ENCODE measurements at places on chromosomes 11 and 22.

DNA sequence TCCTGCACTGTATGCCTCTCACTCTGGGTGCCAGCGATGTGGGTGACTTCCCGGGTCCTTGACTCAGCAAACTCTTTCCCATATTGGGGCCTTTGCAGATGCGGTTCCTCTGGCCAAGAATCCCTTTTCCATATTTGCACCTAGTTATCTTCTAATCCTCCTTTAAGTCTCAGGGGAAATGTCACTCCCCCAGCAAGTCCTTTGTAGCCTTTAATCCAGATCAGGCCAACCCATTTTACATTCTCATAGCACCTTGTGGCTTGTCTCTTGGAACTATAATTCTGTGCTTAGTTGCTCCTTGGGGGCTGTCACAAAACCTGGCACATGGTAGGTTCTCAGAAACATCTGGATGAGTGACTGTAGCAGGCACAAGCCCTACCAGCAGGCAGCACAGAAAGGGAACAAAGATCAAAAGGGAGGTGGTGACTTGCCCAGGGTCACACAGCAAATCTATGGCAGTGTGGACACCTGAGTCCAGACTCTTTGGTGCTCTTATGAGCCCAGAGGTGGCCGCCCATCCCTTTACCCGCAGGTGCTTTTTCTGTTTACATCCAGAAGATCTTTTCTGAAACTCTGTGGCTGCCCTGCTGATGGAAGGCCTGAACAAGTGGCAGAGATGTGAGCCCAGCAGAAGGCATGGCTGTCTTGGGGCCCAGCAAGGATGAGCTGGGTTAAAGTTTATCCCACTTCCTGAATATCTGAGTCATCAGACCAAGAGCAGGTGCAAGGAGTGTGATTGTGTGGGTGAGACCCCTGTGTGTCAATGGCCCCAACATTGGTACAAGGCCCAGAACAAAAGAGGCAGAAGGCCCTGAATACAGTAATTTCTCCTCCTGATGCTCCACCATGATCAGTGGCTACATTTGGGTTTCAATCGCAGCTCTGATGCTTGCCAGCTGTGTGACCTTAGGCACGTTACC, 78.6 kb upstream of the GRK3 start:
- DNase-seq = no peak

- DNase-seq = no peak
These were observed 16.0 kb upstream of the SMIM35 start for GRCh38 chr11:118102721-118103261.

DNA sequence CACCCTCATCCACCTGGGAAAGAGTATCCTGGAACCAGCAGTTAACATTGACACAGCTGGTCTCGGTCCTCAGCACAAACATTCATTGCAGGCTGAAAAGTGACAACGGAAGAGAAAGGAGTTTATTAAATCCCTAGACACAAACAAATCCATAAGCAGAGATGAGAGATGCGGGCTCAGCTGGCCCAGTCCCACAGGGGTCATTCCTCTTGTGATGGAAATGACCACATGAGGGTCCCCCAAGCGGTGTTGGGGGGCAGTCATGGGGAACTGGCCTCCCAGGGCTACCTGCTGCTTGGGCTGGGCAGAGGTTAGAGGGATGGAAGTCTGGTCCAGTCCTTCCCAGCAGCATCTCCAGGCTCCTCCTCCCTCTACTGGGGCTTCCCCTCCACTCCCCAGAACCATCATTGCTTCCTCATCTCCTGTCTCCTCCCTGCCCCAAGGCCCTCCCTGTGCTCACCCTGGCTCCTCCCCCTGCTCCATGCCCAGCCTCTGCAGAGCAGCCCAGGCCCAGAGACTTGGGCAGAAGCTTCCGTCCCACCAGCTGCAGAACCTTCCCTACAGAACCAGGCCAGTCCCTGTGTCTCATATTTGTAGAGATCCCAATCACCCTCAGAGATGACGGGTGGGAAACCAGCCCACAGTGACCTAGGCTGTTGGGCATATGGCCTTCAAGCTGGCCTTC, 5.4 kb upstream of the IGLL5 start:
- no peak for DNase-seq

GRCh38 chr11:112771851-112772250, 189.4 kb upstream of the NCAM1 start:
- no peak for DNase-seq

- DNase-seq = no peak
These were observed 4.5 kb downstream of the GGT5 start for GRCh38 chr22:24240381-24240780.

DNA sequence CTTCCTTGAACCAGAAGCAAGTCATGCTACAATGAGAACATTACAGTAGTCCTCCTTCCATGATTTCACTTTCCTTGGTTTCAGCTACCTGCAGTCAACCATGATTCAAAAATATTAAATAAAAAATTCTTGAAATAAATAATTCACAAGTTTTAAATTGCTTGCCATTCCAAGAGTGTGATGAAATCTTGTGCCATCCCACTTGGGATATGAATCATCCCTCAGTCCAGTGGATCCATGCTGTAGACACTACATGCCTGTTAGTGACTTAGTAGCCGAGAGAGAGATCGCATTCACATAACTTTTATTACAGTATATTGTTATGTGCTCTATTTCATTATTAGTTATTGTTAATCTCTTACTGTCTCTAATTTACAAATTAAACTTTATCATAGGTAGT, 6.0 kb downstream of the HOATZ start:
- no peak for DNase-seq

DNA sequence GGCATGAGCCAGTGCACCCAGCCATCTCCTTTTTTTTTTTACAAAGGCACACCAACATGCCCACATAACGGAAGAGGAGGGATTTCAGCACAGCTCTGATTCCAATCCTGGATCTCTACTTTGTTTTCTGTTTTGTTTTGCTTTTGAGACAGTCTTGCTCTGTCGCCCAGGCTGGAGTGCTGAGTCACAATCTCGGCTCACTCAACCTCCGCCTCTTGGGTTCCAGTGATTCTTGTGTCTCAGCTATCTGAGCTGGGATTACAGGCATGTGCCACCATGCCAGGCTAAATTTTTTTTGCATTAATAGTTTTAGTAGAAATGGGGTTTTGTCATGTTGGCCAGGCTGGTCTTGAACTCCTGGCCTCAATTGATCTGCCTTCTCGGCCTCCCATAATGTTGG, 28.1 kb downstream of the VSTM5 start:
- DNase-seq = no peak

GRCh38 chr22:32830473-32830872, 29.0 kb downstream of the TIMP3 start:
- no peak for DNase-seq

- no peak for DNase-seq
These were observed 44.9 kb upstream of the ARFGAP3 start for GRCh38 chr22:42901790-42902508.

DNA sequence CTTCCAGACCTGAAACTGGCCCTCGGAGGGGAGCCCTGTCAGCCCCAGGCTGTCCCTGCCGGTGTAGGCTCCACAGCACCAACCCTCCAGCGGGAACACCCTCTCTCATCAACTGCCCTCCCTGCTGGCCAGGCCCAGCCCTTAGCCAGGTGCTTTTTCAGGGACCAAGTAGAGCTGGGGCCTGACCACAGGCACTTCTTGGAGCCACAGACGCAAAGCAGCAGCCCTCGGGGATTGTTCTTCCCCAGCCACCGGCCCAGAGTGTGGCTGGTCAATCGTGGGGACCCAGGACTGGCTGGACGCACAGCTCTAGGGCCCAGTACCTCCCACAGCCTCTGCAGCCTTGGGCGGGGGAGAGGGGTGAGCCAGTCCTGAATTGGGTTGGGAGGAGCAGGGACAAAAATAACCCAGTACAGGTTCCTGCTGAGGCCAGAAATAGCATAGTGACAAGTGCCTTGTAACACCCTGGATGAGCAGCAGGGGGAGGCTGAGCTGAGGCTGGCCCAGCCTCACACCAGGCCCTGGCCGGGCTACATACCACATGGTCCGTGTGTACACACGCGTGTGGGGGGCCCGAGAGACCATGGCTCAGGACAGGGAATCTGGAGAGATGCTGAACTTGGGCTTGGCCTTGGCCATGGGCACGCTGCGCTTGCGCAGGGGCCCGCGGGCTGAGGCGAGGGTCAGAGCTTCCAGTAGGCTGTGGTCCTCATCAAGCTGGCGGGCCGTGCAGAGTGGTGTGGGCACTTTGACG, 2.0 kb downstream of the KCNJ11 start:
- DNase-seq = no peak

DNA sequence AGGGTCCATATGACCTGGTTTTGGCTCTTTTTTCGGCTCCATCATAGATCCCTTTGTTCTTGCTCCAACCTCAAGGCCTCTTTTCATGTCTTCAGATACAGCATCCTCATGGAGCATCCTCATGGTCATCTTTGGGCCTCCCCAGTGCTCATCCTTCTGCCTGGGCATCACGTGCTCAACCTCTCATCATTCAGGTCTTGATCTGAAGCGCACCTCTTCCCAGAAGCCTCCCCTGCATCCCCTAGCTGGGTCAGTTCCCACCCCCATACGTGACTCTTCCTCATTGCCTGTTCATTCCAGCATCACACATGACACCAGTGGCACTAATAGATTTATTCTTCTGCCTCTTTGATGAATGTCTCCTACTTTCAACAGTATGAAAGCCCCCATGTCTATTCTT, 192.2 kb downstream of the MIAT start:
- no peak for DNase-seq

DNA sequence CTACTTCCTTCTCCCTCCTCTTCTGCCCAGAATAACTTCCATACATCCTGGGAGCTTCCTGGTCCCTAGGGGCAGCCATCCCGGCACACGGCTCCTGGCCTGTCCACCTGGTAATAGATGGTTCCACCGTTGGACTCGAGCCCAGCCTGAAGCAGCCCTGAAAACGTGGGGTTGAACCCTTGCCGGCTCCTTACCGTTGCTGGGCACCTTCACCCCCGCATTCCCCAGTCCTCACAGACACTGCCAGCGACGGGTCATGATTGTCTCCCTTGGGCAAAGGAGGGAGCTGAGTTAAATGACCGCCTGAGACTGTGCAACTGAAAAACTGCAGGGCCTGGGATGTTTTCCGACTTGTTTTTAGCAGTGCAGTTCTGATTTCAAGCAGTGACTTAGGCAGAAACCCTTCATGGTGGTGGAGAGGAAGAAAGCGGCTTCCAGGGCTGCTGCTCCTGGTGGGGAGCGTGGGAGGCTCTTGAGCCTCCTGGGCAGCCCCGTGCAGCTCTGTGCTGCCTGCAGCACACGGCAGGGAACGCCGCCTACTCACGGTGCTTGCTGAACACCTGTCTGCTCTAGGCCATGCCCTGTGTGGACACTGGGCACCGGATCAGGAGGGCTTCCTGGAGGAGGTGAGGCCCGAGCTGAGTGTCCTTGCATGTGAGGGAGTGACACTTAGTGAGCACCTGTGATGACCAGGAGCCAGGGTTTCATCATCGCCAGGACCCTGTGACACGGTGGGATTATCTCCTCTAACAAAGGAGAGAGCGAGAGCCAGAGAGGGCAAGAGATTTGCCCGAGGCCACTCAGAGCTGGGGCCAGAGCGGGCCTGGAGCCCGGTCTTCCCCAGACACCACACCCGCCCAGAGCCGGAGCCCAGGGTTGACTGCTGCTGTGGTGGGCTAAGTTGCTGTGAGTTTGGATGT, 77.4 kb downstream of the FBLN1 start:
- no peak for DNase-seq

DNA sequence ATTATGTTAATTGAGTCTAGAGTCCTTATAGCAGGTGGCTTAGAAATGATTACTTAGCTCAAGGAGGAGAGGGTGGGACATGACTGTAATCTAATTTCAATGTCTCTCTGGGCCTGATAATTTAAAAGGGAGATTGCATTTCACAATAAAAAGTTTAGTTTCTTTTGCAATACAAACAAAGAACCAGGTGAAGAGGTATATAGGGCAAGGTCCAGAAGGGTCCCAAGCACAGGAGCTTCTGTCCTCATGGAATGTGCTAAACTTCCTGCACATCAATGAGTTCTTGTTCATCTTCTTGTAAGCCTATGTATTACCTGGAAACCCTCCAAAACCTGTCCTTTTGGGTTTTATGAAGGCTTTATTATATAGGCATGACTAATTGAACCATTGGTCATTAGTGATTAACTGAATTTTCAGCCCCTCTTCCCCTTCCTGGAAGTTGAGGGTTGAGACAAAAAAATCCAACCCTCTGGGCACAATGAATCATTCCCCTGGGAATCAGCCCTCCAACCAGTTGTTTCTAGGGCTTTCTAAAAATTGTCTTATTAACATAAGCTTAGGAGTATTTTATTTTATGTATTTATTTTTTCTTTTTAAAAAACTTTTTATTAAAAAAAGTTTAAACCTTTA, 37.6 kb downstream of the MS4A2 start:
- no peak for DNase-seq

DNA sequence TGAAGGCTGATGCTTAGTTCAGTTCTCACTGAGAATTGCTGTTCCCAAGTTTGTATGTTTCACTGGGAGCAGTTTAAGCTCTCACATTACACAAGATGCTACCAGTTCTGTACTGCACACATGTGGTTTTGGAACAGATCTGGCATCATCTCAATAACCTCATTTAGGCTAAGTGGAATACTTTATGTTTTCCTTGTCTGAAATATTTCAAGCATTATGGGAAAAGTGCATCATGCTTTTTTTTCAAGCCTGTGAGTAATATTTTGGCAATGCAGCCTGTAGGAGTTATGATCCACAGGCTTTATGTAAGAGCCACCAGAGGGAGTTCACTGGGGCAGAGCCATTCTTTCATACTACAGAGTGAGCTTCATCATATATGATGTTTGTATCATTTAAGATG, 141.5 kb downstream of the OR4C45 start:
- no peak for DNase-seq

DNA sequence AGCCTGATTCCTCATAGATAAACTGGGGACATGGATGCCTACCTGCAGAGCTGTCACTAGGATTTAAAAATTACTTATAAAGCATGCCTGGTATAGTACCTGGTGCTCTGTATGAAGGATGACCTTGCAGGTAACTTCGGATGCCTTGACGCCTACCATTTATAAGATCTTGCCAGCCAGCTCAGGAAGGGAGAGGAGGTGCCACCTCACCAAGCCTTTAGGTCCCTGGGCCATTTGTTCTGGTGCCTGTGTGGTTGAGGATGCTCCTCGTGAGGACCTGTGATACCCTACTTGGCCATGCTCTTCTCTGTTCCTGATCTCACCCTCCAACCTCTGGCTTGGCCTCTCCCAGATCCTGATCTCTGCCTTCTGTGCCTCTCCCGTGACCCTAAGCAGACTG, 85.2 kb downstream of the FDX1 start:
- DNase-seq = no peak

GRCh38 chr11:8068605-8069221, 12.3 kb upstream of the TUB start:
- no peak for DNase-seq

- DNase-seq = no peak
These were observed 40.2 kb downstream of the TBX1 start for GRCh38 chr22:19800761-19801244.

DNA sequence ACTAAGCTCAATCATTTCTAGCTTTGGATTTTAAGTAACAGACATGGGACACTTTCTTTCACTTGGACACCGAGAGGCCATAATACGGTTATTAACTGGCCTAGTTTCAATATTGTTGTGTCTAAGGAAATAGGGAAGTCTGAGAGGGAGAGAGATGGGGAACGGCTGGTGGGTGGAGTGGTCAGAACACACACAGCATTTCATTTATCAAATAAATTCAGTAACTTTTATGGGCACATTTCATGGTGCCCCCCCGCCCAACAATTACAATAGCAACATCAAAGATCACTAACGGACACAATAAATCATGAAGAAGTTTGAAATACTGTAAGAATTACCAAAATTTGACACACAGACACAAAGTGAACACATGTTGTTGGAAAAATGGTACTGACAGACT, 10.7 kb downstream of the PRPF19 start:
- no peak for DNase-seq

- no peak for DNase-seq
These were observed 528 bp downstream of the FIBP start for GRCh38 chr11:65887723-65888162.

GRCh38 chr22:29012101-29012433, 49.6 kb downstream of the C22orf31 start:
- DNase-seq = no peak

Data from stimulated activated CD8-positive, alpha-beta memory T cell treated with anti-CD3 and anti-CD28 coated beads, Interleukin-2, amount 100 ng/mL, for 1 hour (primary cell).